ENCODE measurements at places on chromosomes 13 and 19.
A peak's percentile ranks its signal among the peaks of the same experiment; 100 is the strongest.

- DNase-seq = no peak
Measured at GRCh38 chr19:34263745-34264237, 9.4 kb downstream of the GARRE1 start.

DNA sequence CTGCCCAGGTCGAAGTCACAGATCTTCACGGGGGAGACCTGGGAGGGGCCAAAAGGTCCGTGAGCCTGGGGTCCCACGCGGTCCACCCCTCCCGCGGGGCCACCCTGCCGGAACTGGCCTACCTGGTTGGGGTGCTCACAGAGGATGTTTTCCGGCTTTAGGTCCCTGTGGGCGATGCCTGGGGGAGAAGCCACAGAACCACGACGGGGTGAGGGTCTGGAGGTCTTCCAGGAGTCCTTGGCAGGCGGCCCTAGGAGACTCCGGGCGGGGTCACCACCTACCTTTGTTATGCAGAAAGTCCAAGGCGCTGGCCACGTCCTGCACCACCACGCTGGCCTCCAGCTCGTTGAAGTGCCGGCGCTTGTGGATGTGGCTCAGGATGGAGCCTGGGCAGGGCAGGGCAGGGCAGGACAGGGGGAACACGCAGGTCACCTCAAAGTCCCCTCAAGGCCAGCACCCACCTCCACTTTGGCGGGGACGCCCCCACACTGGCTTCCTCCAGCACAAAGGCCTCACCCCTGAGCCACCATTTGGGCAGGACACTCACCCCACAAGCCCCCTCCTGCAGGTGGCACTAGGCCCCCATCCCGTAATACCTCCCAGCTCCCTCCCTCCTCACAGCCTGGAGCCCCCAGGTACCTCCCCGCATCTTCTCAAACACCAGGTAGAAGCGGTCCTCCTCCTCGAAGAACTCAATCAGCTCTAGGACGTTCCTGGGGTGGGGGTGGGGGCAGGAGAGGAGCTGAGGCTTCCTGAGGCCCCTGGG is 8.4 kb downstream of the MKNK2 start:
- DNase-seq = no peak

- DNase-seq = peak; percentile 46
Measured at GRCh38 chr13:48892053-48892687, 83.5 kb upstream of the FNDC3A start.

- DNase-seq = no peak
Measured at GRCh38 chr19:56310462-56310861, 4.2 kb downstream of the ZSCAN5A start.

DNA sequence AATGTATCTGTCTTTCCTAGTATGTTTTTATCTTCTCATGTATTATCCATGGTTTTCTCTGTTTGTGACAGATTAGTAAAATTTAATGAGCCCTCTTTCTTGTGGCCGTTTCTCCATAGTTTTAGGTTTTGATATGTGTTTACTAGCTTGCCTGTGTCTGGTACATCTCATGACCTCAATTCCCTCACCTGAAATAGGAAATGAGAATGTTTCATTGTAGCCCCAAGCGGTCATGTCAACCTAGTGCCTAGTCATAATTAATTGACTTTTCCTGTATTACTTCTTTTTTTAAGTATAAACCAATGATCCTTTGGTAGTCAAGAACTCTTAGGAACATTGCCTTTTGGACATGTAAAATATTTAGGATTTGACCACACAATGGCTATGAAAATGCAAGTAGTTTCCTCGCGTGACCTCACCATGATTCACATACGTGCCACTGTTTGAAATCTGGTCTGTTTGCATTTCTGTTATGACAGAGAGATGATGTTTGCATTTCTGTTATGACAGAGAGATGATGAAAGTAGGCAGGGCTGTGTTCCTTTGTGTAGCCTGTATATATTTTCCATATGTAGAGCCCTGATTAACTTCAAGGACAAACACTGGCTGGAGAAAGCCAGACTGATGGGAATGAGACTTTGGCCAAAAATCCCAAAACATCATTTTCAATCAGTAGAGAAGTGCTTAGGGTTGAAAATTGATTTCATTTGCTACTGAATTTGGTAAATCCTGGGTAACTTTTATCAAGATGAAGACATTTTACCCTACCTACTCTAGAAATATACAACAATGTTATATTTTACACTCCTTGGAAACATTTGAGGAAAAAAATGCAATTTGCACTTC is 104.8 kb downstream of the TNFRSF19 start:
- DNase-seq = peak; percentile 78

DNA sequence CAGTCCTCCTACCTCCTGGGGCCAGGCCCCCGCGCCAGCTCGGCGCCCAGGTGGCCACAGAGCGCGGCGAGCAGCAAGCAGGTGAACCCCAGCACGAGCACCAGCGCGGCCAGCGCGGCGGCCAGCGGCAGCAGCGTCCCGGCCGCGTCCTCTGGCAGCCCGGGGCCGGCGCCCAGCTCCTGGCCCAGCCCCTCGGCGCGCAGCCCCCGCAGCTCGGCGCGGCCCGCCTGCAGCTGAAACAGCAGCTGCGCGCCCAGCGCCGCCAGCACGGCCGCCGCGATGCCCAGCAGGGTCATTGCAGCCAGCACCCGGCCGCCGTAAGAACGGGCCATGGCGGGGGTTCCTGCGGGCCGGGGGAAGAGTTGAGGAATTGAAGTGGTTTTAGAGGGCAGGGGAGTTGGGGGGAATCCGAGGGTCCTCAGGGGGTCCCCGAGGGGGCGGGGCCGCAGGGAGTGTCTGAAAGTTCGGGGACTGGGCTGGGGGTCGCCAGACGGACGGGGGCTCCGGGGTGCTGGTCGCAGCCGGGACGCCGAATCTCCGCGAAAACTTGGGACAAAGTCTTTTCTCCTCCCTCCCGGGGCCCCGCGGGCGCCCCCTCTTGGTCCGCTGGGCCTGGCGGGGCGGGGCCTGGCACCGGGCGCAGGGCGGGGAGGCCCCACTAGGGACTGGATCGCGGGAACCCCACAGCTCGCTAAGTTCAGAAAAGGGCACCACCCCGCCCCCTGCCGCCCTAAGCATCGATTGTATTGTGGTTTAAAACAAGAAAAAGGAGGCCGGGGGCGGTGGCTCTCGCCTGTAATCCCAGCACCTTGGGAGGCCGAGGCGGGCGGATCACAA is at the start of gene TMEM221:
TSS of gene TMEM221 (minus strand) at position 538 of the 837 bp plus-strand sequence. CDS start at position 332, 206 bp downstream.
- DNase-seq = peak; percentile 72

- DNase-seq = no peak
Measured at GRCh38 chr13:92769046-92769445, 457.6 kb upstream of the GPC6 start.

GRCh38 chr19:16175954-16176353 is 2.6 kb upstream of the CIB3 start:
- no peak for DNase-seq

GRCh38 chr19:50534478-50534877 is 20.8 kb upstream of the ASPDH start:
- no peak for DNase-seq

DNA sequence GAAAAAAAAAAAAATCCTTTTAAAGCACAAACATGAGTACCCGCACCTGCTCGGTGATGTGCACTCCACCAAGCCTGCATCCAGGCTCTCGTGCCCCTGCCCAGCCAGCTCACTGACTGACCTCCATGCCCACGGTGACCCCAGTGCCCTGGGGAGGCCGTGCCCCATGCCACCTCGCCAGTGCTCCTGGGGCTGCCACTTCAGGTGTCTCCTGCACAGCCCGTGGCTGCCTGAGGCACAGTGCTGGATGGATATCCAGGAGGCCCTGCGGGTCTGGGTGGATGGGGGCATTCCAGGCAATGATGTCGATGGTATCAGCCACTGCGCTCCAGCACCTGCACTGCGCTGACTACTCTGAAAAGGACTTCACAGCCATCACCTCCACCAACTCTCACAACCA is 9.0 kb downstream of the PPP6R1 start:
- no peak for DNase-seq

DNA sequence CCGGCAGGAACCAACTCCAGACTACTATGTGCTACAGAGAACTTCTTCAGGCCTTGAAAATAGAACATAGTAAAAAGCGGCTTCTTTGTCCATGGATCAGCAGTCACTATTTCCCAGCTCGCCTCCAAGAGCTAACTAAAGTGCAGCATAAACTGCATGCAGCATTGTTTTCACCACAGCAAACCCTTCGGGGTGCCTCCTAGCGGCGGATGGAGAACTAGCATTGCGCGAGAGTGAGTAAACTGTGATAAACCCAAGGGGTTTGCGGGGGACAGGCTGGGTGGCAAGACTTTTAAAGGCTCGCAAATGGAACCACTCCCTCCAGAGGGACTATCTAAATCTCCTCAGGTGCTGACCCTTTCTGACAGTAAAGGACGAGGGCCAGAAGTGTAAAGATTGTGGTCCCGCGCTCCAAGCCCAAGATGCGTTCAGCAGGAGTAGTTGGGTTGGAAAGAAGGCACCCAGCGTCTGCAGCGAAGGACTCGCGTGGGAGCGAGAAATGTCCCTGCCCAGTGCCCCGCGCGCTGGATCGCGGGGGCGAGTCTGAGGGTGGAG is 21.5 kb upstream of the SGCG start:
- DNase-seq = peak; percentile 21

GRCh38 chr19:33689868-33690267 is 68.1 kb downstream of the CHST8 start:
- no peak for DNase-seq

GRCh38 chr13:42880056-42880605 is 98.7 kb downstream of the FAM216B start:
- DNase-seq = no peak

DNA sequence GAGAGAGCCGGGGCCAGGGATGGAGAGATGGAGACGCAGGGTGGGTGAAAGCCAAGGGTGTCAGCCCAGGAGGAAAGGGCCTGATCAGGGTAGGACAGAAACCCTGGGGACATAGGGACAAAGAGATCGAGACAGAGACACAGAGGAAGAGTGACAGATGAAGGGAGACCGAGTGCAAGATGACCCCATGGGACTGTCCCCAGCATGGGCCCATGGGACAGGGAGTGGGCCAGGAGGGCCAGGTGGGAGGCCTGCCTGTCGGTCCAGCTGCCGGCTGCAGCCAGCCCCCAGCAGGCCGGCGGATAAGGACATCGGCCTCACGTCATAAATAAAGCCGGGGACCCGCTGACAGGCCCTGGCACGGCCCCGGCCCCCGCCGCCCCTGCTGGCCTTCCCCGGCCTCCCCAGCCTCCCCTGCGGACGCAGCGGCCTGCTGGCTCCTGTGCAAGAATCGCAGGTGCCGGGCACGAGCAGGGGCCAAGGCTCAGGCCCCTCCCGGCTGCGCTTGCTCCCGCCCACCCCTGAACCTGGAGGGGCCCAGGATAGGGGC is 6.3 kb downstream of the REX1BD start:
- no peak for DNase-seq

DNA sequence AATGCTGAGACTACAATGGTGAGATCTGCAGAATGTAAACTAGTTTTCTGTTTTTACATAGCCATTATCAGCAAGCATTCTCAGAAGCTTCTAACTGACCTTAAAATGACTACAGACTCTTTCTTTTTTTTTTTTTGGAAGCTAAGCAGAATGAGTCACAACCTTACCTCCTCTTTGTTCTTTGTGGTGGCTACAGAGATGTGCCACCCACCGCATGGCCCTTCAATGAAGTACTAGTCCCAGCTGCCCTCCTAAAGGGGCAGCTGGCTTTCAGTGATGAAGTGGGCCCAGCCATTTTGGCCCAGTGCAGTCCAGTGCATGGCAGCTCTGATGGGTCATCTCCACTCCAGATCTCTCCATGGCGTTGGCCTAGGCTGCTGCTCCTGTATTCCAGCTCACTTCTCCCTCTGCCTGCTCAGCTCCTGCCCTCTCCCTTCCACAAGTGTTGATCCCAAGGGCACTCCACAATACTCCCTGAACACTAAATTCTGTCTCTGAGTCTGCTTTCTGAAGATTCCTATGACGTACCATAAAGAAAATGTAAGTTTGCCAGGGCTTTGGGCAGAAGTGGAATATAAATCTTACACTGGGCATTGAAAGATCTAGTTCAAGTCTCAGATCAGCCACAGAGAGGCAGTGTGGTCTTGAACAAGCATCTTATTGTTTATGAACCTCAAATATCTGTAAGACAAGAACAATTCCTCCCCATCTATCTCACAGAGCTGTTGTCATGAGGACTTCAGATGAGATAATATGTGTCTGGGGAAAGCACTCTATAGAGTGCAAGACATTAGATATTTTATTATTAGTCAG is 85.6 kb downstream of the RXFP2 start:
- DNase-seq = peak; percentile 21

DNA sequence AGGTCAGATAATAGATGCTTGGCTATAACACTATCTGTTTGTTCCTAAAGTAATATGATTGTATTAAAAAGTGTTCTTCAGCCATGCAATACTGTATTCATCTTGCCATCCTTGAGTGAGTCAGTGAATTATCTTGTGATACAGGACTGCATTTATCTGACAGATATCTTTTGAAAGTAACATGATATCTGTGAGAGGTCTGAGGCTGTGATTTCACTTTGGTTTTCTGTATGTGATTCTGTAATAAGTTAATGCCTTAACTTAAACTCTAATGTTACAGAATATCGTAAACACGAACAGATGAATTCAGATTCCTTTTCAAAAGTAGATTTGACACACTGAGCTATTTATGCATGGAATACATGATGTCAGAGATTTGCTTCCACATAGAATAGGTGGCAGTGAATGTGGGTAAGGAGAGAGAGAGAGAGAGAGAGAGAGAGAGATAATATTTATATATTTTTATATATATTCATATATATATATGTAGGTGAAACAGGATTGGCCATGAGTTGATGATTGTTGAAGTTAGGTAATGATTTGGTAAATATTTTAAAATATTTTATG is 97.9 kb upstream of the RNF113B start:
- DNase-seq = no peak

DNA sequence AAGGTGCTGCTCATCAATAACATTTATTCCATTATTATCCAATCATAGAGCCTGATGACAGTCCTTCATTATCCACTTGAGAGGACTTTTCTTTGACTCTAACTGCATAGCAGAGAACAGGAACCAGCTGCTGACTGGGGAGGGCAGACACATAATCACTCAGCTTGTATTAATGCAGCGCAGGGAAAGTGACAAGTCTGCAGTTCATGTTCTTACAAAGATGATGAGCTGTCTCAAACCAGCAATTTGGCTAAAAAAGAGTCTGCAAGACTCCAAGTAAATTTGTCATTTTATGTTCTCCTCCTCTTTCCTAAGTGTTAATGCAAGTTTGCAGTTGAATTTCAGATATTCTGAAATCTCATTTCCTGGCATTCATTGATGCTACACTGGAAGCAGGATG is 40.0 kb upstream of the CBY2 start:
- DNase-seq = no peak

DNA sequence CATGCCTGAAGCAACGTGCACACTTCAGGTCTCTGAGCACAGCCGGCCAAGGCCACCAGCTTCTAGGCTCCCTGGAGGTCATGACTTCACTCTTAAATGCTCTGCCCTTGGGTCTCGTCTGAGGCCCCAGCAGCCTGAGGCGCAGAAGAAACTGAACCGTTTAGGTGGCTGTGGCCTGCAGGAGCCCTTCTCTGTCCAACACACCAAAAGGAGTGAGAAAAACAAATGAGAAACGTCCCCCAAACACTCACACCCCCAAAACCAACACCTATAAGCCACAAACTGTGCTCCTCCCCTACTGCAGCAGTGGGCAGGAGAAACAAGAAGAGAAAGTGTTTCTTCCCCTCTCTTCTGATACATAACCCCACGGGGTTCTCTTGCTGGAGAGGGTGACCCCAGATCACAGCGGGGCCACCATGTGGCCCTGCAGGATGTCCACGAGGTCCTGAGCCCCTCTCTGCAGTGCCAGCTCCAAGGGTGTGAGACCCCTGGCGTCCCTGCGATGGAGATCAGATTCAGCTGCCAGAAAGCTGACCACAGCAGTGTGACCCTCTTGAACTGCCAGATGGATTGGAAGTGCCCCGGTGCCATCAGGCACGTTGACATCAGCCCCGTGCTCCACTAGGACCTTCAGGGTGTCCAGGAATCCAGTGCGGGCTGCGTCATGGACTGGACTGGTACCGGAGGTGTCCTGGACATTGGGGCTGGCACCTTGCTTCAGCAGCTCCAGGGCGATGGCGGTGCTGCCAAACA is 1.0 kb upstream of the KRI1 start:
- no peak for DNase-seq
